ENCODE measurements at places on chromosomes 12 and 14. TPM values are rescaled to one million over a fixed set of nuclear protein-coding genes. Genes with fewer than 3 reads are reported as not detected.

Gene MYH7
- total RNA-seq: not detected

Gene VWF
- total RNA-seq: 531 TPM

Gene RPL10L
- total RNA-seq: not detected

Gene CCDC88C
- total RNA-seq: 10.1 TPM

Gene INHBE
- total RNA-seq: 0.15 TPM

Gene TMPRSS12
- not detected for total RNA-seq

Gene ANO2
- 16.2 TPM for total RNA-seq

Gene AQP6
- total RNA-seq: under 0.01 TPM

Gene TPI1
- total RNA-seq: 1,011 TPM

Gene OR4K13
- not detected for total RNA-seq

Gene ASB2
- total RNA-seq: not detected

Gene PPFIBP1
- total RNA-seq: 145 TPM

Gene SLCO1B1
- total RNA-seq: not detected

Gene MIP
- total RNA-seq: not detected

Gene TSPAN19
- total RNA-seq: not detected

Gene SRGAP1
- total RNA-seq: 4.0 TPM

Gene LBHD2
- not detected for total RNA-seq

Gene SMIM41
- total RNA-seq: not detected

Gene KERA
- not detected for total RNA-seq

Gene OTX2
- not detected for total RNA-seq

Gene MYRFL
- not detected for total RNA-seq

Gene ITGB7
- 0.15 TPM for total RNA-seq

Gene APOF
- total RNA-seq: not detected

Gene CARMIL3
- not detected for total RNA-seq

Gene ACTR6
- 24.2 TPM for total RNA-seq

Gene RD3L
- total RNA-seq: not detected

Gene BATF
- not detected for total RNA-seq

Gene C14orf132
- 3.6 TPM for total RNA-seq

Gene DHRS2
- total RNA-seq: not detected

Gene ESR2
- 0.30 TPM for total RNA-seq

Gene HSP90AA1
- total RNA-seq: 526 TPM

Gene MYH6
- total RNA-seq: not detected

Gene HNF1A
- total RNA-seq: not detected

Gene DYRK2
- total RNA-seq: 6.2 TPM

Gene MDP1
- 16.9 TPM for total RNA-seq
